ENCODE measurements at places on chromosomes 3 and 15.
A peak's percentile ranks its signal among the peaks of the same experiment; 100 is the strongest.

- DNase-seq, result no peak
Measured at GRCh38 chr15:38695249-38696108, 130.9 kb upstream of the RASGRP1 start.

DNA sequence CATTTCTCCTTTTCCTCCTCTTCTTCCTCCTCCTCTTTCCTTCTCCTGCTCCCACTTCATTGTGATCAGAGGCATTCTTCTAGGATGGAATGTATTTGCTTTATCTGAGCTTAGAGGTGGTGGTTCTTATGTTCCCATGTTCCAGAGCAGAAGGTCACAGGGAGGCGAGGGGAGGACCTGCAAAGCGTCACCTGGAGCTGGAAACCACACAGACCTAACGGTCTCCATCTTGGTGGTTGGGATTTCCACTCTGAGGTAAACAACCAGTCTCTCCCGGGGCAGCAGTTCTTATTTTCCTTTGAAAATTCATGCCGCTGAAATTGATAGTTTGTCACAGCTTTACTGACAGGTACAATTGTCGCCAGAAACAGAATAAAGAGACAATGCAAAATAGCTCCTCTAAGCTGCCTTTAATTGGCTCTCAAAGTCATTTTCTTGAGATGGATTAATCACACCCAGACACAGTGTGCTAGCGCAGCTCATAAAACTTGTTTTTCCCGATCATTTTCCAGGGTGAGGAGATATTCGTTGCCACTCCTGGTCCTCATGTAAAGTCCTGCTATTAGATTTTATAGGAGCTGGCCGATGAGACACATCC, 16.9 kb upstream of the AGBL1 start:
- DNase-seq, result no peak

GRCh38 chr3:8882642-8883041, 80.6 kb downstream of the RAD18 start:
- no peak for DNase-seq

GRCh38 chr3:141271279-141272030, 39.8 kb downstream of the PXYLP1 start:
- DNase-seq, result no peak

- no peak for DNase-seq
Measured at GRCh38 chr3:124234852-124235252, 242.9 kb upstream of the ROPN1 start.

- DNase-seq, result no peak
Measured at GRCh38 chr15:40550341-40551037, 14.4 kb downstream of the CCDC32 start.

GRCh38 chr3:14208977-14209394, 30.4 kb downstream of the LSM3 start:
- DNase-seq, result no peak

DNA sequence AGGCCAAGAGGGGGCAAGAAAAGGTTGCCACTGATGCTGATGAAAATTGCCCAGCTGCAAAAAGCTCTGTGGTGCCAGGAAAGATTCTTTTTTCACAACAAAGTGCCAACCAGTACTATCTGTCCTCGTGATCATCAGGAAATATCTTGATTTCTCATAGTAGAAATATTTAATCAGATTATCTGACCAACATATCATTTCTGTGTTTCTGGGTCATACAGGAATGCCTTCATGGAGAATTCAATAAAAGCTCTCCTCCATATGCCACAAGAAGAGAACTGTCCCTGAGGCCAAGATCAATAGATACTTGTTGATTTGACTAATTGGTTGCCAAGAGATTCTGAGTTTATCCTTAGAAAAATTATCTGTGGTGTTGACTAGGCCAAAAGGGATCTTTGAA, 63.5 kb downstream of the FSIP1 start:
- DNase-seq, result peak; percentile 4

- no peak for DNase-seq
Measured at GRCh38 chr3:4908433-4909156, 70.6 kb upstream of the BHLHE40 start.

GRCh38 chr3:76723366-76723765, 316.5 kb upstream of the ROBO2 start:
- no peak for DNase-seq

DNA sequence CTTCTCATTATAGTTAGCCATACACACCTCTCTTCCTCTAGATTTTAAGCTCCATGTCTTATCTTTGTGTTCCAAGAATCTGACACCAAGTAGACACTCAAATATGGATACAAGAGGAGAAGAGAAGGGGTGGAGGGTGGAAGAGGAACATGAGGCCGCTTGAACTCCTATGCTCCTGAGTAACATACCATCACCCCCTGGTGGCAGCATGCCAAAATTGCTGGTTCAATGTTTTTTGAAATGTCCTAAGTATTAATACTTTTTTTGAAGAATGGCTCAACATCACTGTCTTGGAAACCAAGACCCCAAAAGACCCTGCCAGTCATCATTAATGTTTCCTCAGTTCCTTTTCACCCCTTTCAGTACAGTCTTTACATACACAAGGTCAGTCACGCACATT, 71.8 kb upstream of the HACD2 start:
- peak; percentile 30 for DNase-seq

GRCh38 chr3:4494895-4495264, 1.7 kb downstream of the ITPR1 start:
- DNase-seq, result no peak

DNA sequence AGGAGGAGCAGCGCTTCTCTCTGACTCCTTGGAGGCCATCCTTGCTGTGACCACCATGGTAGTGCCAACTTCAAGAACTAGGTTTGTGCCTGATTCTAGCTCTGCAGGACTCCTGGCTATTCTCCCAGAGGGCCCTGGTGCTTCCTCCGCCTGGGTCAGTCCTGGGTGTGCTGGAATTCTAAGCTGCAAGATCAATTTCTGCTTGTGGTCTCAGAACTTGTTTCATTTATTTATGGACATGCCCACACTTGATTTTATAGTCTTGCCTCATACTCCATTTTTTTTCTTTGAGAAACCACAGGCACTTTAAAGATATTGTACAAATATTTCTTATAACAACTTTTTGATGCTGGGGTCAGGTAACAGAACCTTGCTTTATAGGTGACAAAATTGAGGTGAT, 87.6 kb downstream of the PDCD6IP start:
- DNase-seq, result no peak

DNA sequence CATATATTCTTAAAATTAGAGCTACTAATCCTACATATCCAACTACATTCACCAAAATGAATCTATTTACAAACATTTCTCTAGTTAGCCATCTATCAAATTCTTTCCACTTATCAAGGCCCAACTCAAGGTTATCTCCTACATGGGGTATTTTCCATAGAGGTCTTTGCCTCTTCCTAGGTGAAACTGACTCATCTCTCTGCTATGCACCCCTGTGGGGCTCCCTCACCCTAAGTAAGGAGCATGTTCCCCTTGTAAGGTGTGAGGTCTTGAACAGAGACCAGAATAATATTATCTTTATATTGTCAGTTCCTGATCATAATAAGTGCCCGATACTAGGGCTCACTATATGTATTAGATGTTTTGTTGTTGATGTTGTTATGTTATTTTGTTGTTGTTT, 74.6 kb upstream of the TSC22D2 start:
- no peak for DNase-seq

DNA sequence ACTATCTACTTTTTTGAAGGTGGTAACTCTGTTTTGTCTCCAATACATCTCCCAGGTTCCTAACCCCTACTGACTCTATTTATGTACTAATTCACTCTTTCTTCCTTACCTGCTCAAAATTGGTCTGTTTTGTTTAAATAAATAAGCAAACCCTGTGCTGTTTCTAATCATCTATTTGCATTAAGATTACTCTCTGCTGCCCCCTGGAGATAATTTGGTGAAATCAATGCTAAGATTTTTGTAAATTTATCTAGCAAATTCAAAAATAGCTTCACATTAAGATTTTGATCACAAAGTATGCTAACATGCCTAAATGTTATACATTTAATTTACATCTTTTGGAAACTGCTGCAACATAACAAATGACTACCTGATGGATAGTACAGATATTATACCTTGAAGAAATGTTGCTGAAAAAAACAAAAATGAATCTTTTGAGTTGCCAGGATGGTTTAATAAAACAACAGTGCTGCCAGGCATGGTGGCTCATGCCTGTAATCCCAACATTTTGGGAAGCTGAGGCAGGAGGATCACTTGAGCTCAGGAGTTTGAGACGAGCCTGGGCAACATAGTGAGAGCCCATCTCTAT, 4.4 kb upstream of the CD200R1 start:
- peak; percentile 62 for DNase-seq

GRCh38 chr3:171865191-171865865, 22.2 kb downstream of the TMEM212 start:
- DNase-seq, result no peak

GRCh38 chr3:184255291-184256039, 5.9 kb downstream of the CAMK2N2 start:
- DNase-seq, result peak; percentile 76

DNA sequence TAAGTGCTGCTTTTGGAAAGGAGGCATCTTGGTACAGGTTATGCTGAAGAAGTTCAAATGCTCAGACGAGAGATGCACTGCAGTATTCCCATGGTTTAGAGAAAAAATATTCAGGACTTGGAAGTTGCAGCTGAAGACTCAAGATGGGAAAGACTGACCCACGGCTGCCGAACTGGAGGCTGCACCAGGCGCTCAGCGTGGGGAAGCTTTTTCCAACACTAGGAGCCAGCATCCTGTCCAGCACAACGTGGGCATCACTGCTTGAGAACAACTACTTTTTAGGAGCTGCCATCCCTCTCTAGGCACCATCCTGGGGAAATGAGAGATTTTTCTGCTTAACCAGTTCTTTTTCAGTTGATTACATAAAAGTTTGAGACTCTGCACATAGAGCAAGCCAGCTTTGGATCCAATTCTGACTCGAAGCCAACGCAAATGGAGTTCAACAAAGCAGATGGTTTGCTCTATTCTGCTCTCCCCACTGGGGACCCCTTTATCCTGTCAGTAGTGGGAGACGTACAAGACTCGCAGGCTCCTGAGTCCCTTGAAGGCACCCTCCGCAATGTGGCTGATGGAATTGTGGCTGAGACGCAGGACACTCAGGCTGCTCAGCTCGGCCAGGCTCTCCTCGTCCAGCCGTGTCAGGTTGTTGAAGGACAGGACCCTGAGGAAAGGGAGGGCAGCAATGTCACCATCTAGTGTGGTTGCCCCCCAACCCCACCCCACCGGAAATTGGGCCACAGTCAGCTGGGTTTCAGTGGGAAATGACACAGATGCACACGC, 93.8 kb downstream of the LRIG1 start:
- DNase-seq, result no peak

DNA sequence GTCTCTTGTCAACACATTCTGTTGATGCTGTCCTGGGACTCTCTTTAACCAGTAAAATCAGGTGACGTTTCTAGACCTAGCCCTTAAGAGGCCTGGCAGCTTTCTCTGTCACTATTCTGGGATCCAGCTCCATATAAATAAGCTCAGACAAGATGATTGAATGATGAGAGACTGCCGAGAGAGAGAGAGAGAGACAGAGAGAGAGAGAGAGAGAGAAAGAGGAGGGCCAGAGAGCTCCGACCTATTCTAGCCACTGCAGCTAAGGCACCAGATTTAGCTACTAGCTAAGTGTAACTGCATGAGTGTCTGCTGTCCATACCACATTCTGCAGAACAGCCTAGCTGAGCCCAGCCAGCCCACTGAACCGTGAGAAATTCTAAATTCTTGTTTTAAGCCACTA, 36.1 kb upstream of the CTXND1 start:
- DNase-seq, result no peak

GRCh38 chr3:133933097-133934024, 37.7 kb upstream of the RAB6B start:
- DNase-seq, result no peak

DNA sequence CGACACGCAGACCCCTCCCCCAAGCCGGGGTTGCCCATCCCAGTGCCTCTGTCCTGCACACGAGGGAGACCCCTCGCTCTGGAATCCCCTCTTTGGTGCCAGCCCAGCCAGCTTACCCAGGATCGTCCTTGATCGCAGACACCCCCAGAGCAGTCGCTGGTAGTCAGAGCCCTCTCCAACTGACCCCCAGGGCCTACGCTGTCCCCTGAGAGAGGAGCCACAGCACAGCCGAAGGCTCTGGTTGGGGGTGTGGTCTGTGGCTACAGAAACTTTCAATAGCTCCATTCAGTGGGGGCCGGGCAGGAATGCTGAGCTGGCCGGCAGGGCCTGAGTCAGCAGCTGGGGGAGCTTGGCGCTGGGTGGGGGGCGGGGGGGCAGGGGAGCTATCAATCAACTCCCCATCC, at the start of gene LCTL:
TSS of gene LCTL (minus strand) at position 258 of the 404 bp plus-strand sequence. CDS start 633 bp downstream, outside the sequence.
- peak; percentile 42 for DNase-seq

GRCh38 chr3:150710097-150710496, 6.4 kb upstream of the ERICH6 start:
- no peak for DNase-seq

GRCh38 chr3:22122567-22122966, 371.6 kb upstream of the ZNF385D start:
- no peak for DNase-seq

GRCh38 chr3:67414740-67415139, 239.7 kb downstream of the SUCLG2 start:
- DNase-seq, result no peak

GRCh38 chr15:51642696-51643095, 20.1 kb upstream of the DMXL2 start:
- DNase-seq, result no peak

- DNase-seq, result no peak
Measured at GRCh38 chr3:57130571-57131209, 34.5 kb downstream of the IL17RD start.

DNA sequence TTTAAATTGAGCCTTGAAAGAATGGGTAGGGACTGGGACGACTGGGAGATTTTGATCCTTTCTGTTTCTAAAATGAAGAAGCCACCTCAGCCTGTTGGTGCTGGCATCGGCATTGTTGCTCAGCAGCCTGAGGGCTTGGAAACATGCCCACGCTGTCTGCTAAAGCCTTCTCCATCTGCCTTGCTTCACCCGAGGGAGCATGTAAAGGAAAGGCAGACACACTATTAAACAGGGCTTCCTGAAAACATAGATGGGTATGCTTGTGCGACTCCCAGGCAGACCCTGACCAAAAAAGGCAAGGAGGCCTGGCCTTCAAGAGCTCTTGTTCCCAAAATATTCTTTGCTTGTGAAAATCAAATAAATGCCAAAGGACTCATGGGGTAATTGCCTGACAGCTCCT, 84.2 kb upstream of the SLC4A7 start:
- peak; percentile 87 for DNase-seq

GRCh38 chr3:51710631-51711351, 3.9 kb downstream of the GRM2 start:
- peak; percentile 44 for DNase-seq

DNA sequence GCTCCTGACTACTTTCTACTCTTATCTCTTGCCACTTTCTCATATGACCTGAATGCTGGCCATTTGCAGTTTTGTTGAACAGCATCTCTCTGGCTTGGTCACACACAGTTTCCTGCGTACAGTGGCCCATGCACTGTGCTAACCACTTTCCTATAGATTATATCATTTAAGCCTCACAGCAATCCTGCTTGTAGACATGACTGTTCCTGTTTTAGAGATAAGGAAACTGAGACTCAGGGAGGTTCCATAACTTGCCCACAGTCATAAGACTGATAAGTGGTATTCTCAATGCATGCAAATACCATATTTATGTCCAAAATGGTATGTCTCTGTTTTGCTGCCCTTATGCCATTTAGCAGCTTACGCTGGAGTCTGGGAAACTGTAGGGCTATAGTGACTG, 229.5 kb downstream of the NR1D2 start:
- no peak for DNase-seq

Measured in PC-3 (cell line).